Activated CD8-positive, alpha-beta memory T cell treated with anti-CD3 and anti-CD28 coated beads, Interleukin-2, amount 50 U/mL, for 4 hours (primary cell): ENCODE measurements at places on chromosomes 5 and 9.

DNA sequence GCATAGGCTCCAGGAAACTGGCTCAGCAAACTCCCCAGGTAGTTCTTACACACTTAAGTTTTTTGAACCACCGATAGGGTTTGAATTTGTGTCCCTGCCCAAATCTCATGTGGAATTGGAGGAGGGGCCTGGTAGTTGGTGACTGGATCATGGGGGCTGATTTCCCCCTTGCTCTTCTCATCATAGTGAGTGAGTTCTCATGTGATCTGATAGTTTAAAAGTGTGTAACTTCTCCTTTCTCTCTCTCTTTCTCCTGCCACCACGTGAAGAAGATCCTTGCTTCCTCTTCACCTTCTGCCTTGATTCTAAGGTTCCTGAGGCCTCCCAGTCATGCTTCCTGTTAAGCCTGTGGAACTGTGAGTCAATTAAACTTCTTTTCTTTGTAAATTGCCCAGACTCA, 22.4 kb upstream of the HACD4 start:
- DNase-seq, result no peak

GRCh38 chr9:126383406-126384046, 56.9 kb downstream of the MVB12B start:
- no peak for DNase-seq

DNA sequence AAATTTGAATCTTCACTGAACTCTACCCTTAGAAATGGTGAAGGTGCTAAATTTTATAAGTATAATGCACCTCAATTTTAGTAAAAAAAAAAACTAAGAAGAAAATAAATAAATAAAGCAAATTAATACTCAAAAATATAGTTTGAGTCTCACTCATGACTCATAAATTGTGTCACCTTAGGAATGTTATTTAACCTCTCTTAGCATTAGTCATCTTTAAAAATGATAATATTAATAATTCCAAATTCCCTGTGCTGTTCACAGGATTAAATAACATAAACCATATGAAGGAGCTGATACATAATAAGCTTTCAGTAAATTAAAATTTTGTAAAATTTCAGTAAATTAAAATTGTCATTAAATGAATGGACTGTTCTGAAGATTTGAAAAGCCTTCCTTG, 339.8 kb upstream of the RGMB start:
- DNase-seq, result no peak

- no peak for DNase-seq
These were observed 46.7 kb upstream of the CPLX2 start for GRCh38 chr5:175824676-175825075.

DNA sequence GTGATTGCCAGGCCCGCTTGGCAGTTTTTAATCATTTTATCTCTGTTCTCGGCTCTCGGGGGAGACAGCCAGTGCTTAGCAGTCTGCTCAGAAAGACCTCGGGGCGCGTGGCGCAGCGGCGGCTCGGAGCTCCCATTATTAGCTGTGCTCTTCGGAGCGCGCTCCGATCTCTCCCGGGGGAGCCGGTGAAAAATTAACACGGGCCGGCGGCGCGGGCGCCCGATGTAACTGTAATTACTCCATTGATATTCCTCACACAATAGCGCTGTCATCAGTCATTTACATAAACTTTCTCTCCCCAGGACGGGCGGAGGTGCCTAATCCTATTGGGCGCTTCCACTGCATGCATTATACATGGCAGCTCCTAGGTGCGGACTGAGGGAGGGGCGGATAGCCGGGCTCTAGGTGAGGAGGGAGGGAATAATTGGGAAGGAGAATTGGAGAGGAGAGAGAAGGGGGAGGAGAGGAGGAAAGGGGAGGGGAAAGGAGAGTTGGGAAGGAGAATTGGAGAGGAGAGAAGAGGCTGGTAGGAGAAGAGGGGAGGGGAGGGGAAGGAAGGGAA, 24.9 kb downstream of the LMX1B start:
- no peak for DNase-seq
